ENCODE measurements at places on chromosomes 6 and 20.

GRCh38 chr6:107655864-107656263 lies 165.9 kb downstream of the SOBP start:
- DNase-seq, result no peak

DNA sequence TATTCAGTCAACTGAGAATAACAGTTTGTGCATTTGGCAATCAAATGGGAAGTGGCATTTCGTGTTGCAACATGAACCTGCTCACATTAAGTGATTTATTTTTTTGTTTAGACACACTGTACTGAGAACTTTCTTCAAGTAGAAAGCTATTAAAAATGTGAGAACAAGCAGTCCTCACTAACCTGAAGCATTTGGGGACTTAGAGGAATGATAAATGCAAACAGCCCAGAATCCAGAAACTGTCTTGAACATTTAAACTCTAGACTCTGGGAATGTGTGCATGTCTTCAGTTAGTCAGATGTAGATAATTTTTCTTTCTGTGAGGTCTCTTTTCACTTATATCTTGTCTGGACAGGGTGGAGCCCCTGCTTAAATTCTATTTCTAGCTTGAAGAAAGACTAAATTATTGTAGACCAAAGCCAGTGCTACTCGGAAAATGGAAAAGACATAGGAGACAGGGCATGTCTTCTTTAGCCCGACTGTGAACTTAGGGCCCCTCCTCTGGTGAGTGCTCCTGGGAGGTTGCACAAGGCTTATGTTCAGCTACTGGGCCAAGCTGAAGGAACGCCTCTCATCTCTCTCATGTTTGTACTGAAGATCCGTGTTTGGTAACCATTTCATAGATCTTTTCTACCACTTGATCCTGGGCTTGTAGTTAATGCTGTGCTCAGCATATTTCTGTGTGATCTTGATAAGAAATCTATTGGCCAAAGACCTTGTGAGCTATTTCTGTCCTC lies 70.1 kb downstream of the SLX4IP start:
- no peak for DNase-seq

- no peak for DNase-seq
Observed at GRCh38 chr6:104956731-104957294, at the start of gene LIN28B. Gene LIN28B, plus strand, starts transcription at chr6:104957107. Its CDS starts 144 bp downstream, at chr6:104957251.

DNA sequence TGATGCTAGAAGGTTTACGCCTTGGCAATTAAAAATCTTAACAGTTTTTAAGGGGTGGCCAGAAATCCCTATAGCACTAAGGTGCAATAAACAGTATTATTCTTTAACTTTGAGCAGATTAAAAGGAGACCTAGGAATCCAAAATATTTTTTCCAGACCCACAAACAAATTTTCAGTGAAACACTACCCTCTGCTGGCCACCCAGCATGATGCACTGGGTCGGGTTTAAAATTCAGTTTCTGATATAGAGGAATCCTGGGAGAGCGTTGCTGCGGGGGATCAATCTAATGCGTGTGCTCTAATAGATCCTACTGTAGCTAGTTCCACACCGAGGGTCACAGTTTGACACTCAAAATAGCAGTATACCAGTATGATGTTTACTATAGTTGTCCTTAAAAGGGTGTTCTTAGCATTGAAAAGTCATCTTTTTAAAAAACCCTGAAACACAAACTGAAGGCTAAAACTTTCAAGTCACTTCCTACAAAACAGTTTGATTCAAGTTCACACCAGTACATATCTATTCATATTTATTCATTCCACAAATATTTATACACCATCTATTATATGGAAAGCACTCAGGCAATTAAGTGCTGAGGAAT lies 10.2 kb downstream of the UBE3D start:
- DNase-seq, result peak; percentile 48

DNA sequence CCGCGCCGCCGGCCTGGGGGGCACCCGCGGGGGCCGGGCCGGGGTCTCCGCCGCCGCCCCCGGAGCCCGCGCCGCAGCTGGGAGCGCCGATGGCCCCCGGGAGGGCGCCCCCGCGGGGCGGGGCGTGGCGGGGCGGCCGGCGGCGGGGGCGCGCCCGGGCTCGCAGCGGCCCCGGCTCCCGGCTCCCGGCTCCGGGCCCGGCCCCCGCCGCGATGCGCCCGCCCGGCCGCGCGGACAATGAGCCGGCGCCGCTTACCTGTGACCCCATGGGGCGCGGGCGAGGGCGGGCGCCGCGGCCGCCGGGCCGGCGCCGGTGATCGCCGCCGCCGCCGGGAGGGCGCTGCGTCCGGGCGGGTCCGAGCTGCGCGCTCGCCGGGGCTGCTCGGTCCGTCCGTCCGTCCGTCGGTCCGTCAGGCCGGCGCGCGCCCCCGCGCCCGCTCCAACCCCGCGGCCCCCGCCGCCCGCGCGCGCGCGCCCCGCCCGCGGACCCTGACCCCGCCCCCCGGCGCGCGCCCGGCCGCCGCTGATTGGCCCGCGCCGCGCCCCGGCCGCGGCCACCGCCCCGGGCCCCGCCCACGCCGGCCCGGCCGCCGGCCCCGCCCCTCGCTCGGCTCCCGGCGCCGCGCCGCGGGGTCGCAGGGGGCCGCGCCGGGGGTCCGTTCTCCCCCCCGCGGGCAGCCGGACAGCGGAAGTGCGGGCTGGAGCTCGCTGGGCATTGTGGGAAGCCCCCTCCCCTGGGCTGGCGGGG lies at the start of gene ZBTB46:
ZBTB46 (minus strand) TSS at position 424 of the 748 bp plus-strand sequence. CDS start 40,507 bp downstream, outside the sequence.
- DNase-seq, result no peak

DNA sequence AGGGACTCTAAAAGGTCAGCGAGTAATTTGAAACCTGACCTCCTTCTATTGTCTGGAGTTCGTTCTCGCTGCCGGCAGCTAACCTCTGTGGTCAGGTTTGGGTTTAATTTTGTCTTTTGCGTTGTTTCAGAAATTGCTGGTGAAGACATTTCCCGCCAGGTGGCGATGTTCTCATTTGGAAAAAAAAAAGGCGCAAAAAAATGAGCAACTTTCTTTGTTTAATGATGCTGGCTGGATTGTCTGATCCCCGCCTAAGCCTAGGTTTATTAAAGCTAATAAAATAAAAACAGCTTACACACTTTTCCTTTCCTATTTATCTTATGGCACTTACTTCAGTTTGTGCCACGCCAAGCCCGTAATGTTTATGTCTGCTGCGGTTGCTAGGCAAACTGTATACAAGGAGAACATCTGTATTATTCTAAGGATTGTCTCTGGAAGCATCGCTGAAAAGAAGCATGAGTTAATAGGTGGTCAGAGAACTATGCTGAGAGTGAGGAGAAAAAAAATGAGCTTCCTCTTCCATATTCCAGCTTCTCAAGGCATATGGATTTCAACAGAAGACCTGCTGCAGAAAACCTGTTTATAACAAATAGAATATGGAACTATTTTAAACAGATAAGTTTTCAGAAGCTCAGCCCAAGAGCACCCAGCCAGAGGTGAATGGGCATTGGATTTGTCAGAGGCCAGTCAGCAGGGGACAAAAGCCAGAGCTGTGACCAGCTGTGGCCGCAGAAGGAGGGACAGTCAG lies 205.7 kb downstream of the DOK5 start:
- no peak for DNase-seq

DNA sequence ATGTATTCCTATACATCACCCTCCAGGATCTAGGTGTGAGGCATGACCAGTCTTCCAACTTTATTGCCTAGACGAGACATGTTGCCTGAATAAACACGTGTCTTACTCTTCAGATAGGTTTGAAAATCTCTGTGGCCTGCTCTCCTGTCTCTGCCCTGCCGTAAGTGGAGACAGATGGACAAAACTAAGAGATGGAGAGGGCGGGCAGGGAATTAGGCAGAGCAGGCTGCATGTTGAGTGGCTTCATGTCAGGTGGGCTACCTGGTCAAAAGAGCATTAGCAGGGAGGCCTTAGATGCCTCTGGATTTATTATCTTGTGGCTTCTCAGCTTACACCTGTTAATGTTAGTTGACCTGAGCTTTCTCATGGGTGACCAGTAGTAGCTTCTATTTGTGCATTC lies 59.0 kb upstream of the TULP4 start:
- DNase-seq, result no peak

GRCh38 chr6:70219943-70220613 lies 82.8 kb downstream of the COL9A1 start:
- DNase-seq, result no peak

GRCh38 chr6:10668126-10668917 lies 26.1 kb downstream of the C6orf52 start:
- no peak for DNase-seq

- DNase-seq, result peak; percentile 56
Observed at GRCh38 chr6:168865-169455, 123.3 kb upstream of the DUSP22 start.

DNA sequence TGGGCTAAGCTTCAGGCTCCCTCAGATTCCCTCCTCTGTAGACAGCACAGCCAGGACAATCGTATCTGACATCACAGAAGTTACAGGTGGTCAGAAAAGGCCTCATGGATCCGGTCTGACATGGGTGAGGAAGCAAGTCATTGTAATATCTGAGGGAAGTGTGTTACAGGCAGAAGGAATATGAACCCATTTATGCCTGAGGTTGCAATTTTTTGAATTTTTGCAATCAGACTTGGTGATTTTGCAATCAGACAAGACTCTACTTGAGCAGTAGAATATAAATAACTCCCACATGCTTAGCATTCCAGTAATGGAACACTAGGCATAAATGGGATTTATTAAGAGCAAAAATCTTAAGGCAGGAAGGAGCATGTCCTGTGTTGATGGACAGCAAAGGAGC lies 52.1 kb downstream of the CBLN4 start:
- DNase-seq, result no peak

DNA sequence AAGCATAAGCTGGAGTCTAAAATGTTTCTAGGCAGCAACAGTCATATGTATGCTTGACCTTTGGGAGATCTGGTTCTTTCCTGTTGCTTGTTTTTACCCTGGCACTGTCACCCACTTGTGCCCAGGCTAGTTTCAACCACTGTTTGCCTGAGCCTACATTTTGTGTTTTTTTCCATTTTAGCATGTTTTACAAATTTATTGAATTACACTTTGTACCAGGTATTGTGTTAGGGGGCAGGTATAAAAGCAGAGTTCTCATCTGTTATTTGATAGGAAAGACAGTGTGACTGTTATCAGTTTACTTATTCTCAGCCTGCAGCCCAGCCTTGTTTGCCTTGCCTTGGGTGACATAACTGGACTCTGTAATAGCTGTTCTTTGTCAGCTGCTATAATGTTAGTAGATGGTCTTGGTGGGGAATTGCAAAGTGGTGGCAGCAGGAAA lies 147.0 kb downstream of the CDKAL1 start:
- no peak for DNase-seq

GRCh38 chr6:96836631-96837080 lies 621 bp downstream of the GPR63 start:
- no peak for DNase-seq

Data from CD4-positive, alpha-beta T cell treated with Interleukin-4 for 4 hours (primary cell).